Left lung (tissue), 14 donors: ENCODE measurements at places on chromosomes 11 and 22.

DNA sequence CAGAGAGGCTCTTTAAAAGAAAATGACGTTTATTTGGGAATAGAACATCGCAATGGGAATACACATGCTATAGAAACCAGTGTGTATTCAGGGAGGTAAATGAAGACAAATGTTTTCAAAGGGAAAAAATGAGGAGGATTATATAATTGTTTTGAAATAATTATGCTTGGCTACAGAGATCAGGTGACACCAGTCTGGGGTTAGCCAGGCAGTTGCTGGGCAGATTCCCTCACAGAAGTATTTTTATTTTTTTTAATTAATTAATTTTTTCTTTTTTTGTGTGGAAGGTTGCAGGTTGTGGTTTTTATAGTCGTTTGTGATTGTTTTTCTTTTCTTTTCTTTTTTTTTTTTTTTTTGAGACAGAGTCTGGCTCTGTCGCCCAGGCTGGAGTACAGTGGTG is 5.6 kb upstream of the STARD10 start:
- DNase-seq = no peak

GRCh38 chr22:38706101-38706900 is 557 bp downstream of the GTPBP1 start:
- peak; percentile 55 for DNase-seq

DNA sequence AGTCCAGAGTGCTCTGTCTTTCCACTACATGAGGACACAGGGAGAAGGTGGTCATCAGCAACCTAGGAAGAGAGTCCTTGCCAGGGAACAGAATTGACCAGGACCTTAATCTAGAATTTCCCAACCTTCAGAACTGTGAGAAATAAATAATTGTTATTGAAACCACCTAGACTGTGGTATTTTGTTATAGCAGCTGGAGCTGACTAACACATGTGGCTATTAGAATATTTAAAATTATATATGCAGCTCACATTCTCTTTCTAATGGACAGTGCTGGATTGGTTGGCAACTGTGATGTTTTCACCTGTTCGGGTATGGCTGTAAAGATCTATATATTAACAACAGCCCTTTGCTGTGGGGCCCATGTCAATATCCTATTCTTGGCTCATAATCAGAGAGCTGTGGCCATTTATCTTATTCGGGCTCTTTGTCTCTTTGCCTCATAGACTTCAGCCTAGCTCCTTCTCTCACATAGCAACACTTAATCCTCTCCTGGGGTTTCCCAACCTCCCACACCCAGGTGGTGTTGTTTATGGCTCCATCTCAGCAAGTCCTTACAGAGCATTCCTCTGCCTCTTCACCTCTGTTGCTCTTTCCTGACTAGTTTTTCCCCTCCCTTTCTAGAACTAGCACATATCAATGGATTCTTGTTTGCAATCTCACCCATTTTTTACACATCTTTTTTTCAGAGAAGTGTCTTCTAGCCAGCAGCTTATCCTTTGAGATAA is 46.4 kb upstream of the AMOTL1 start:
- no peak for DNase-seq

GRCh38 chr22:40967111-40967760 is 16.1 kb downstream of the RBX1 start:
- no peak for DNase-seq

DNA sequence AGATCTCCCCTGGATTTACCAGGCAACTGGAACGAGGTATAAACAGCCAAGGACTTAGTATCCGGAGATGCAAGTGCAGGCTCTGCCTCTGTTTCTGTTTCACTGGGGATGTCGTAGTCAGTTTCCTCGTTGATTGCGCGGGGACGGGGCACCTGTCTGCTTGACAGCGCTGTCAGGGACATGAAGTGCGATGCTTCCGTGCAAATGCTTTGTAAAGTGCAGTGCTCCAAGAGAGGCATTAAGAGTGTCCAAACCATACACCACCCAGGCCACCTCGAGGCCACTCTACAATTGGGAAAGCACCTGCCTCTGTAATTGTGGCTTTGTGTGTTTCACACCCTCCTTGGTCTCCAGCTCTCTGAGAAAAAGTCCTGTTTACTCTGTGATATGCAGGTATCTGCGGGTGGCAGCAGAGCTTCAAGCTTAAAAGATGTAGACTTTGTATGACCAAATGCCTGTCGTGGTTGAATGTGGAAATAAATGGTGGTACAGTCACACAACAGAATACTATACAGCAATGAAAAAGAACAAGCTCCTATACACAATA is 18.6 kb upstream of the CD5 start:
- no peak for DNase-seq

GRCh38 chr11:96088914-96089313 is 165.0 kb upstream of the MTMR2 start:
- DNase-seq = no peak

- no peak for DNase-seq
Measured at GRCh38 chr22:46293577-46294260, 3.0 kb upstream of the GTSE1 start.

- DNase-seq = no peak
Measured at GRCh38 chr11:134861490-134862104, 449.6 kb upstream of the B3GAT1 start.

DNA sequence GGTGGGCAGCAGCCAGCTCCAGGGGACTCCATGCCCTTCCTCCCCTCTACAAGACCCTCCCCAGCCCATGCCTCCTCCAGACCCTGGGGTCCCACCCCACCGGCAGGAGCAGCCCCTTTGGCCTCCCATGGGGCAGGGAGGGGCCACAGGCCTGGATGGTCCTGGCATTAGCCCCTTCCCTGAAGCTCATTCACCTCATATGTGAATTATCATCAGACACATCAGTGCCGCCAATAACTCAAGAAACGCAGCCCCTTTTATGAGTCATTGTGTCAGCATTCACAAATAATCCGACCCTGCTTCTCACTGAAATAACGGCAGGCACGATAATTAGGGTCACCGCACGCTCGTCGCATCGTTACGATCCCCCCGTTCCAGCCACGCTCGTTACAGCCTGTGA is 124.2 kb downstream of the BRD1 start:
- DNase-seq = no peak

DNA sequence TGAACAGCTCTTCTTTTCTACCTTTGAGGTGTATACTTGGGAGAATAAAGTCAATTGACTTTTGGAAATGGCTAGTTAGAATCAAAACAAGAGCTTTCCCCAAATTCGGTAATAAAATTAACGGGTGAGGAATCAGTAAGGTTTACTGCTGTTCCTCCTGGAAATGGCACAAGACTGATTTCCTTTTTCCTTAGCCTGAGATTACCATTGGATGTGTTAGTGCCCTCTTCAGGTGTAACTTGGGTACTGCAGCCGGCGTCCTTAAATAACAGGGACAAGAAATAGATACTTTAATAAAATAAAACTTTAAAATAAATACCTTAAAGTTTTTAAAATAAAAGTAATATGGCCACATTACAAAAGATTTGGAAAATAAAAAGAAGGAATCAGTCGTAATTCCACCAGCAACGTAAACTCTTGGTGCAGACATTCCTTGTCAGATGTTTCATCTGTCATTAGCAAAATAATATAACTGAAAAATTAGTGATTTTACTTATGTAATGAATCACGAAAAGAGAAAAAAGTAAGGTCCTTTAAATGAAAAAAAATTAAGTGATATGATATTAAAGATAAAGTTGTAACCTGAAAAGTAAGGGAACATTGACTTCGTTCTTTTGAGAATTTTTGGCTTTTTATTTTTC is 29.7 kb downstream of the ZFTA start:
- DNase-seq = peak; percentile 59

DNA sequence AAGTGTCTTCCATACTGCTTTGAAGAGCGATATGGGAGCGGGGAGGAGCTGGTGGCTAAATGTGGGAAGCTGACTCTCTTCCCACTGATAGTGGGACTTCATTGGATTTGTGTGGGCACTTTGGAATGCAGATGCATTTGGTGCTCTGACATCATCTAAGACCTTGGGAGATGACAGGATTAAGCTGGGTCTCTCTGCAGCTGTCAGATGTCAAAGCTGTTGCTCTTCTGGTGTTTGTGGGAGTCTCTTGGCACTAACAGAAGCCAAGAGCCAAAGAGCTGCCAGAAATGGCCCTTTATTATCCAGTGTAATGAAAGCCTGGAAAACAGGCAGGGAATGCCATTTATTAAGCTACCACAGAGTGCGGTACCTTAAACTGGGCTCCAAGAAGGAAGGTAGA is 20.6 kb downstream of the GRAMD1B start:
- no peak for DNase-seq

GRCh38 chr11:63489879-63490278 is 1.1 kb downstream of the PLAAT5 start:
- no peak for DNase-seq

DNA sequence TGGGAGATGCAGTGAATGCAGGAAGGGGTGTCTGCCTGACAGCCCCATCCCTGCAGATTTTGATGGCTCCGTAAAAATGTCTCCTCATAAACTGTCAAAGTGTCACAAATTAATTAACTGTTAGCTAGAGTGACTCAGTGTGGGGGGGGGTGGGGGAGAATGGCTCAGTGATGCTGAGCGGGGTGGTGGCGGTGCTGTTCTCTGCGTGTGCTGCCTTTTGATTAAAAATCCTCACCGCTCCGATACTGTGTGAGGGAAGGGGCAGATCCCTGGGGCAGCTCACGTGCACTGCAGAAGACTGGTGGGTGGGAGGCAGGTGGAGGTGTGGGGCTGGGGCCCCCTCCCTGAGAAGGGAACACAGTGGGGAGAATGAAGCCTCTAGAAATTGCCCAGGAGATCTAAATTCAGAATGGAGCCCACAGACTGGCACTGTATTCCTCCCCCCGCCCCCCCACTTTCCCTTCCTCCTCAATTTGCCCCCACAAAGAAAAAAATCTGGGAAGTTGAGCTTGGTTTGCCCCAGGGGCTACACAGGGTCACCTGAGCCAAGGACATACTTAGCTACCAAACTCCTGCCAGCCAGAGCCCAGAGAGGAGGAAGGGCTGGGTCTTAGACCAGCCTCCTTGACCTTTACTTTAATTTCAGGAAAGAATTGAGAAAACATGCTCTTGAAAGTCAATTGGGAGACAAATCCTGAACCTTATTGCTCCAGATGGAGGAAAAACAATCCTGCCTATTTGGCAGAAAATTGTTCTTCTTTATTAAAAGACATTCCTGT is 39.8 kb downstream of the DRD2 start:
- DNase-seq = no peak

DNA sequence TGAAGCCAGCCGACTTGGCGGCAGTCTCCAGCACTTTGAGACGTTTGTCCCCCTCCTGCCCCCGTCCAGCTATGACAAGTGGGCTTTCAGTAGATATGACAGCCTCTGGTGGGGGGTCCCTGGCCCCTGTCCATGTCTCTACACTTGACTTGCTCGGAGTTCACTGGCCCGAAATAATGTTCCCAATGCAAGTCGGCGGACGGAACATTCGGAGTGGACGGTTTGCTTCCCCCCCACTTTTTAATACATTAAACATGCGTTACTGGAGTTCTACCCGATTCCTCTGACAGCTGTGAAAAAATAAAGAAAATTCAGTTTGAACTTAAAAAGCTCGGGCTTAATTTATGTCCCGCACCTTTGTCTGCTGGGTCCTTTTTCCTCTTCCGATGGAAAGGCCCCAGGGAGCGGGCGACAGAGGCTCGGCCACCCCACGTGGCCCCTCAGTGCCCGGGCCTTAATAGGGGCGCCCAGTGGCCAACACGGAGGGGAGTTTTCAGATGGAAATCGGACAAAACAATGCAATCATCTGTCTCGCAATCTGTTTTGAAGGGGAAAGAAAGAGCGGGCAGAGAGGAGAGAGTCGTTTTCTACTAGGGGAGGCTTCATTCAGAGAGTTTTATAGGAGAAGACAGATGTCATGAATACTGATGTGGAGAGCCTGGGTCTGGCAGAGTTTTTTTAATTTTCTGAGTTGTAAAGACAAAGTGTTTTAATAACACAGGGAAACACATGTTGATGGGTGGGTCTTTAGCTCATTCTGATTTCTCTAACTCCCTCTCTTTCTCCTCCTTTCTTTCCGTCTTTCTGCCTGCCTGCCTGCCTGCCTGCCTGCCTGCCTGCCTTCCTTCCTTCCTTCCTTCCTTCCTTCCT is 50.2 kb downstream of the SMIM38 start:
- DNase-seq = no peak

- DNase-seq = no peak
Measured at GRCh38 chr11:60743058-60743457, 13.6 kb upstream of the MS4A15 start.

DNA sequence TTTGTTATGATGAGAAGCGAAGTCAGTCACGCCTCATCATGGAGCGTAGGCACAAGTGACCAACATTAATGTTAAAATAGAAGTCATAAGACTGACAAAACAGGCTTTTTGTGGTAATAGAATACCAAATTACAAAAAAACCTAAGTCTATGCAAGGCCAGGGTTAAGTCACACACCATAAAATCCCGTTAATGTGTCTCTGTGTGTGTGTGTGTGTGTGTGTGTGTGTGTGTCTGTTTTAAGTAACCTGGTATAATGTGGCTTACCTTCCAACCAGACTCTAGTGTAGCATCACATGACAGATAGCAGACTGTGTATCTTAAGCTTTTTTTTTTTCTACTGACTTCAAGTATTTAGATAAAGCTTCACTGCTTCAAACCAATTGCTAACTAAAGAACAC is 38.0 kb downstream of the C11orf71 start:
- DNase-seq = no peak

GRCh38 chr11:61975638-61976419 is 8.4 kb upstream of the FTH1 start:
- no peak for DNase-seq

- no peak for DNase-seq
Measured at GRCh38 chr11:98842187-98842586, 178.6 kb upstream of the CNTN5 start.

DNA sequence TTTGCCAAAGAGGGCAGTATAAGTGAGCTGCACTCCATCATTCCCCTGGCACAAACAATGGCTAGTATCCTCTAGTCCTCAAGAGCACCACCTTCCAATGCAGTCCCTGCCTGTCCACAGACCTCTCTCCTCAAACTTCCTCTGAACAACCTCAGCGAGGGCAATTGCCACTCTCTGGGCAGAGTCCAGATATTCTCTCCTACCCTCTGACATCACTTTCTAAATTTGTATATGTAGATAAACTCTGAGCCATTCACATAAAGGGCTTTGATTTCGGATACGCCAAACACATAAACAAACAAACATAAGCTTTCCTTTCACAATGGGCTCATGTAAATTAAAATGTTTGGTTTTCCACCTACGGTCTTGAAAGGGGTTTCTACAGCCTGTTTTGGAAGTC is 3.0 kb upstream of the SLC43A3 start:
- DNase-seq = no peak

GRCh38 chr11:12543596-12544415 is 130.4 kb upstream of the TEAD1 start:
- no peak for DNase-seq
